ENCODE measurements at places on chromosomes 3 and 15.

DNA sequence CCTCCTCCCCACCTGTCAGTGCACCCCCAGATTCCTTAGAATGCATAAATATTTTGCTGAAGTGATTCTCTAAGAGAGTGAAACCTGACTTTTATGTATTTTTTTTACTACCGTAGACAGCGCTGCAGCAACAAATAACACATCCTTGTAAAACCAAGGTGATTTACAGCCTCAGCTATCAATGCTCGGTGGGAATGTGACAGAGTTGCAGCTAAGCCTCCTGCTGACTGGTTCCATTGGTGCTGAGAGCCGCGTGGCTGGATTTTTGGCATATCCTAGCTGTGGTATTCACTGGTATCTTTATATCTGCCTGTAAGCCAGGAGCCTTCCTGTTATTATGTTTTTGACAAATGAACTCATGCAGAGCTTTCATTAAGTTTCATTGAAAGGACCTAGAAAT, 11.0 kb downstream of the FGD5 start:
- no peak overlapping the region for H3K4me3 ChIP-seq
- no peak for DNase-seq
- no peak overlapping the region for H3K27ac ChIP-seq
- H3K4me1 ChIP-seq, result no peaks in the 10 kb centered on the region

DNA sequence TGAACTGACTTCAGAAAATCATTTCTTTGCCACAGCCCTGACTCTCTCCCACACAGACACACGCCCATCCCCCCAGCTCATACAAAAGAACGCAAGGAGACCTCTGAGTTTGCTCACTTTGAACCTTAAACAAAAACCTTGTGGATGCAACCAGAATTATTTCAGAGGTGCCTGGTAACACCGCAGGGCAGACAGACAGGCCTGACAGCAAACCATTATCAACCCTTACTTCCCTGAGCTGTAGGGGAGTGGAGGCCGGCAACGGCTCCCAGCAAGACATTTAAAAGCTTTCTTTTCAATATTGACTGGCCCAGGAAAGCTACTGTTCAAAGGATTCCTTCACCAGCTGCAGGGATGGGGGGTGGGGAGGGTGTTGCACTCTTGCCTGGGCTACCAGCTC, 2.0 kb upstream of the EFCC1 start:
- no peak for DNase-seq
- no peak overlapping the region for H3K27ac ChIP-seq
- H3K27me3 ChIP-seq, result peaks cover 18% of the 10 kb centered on the region
- no peaks in the 10 kb centered on the region for H3K4me1 ChIP-seq
- H3K36me3 ChIP-seq, result no peaks in the 10 kb centered on the region

DNA sequence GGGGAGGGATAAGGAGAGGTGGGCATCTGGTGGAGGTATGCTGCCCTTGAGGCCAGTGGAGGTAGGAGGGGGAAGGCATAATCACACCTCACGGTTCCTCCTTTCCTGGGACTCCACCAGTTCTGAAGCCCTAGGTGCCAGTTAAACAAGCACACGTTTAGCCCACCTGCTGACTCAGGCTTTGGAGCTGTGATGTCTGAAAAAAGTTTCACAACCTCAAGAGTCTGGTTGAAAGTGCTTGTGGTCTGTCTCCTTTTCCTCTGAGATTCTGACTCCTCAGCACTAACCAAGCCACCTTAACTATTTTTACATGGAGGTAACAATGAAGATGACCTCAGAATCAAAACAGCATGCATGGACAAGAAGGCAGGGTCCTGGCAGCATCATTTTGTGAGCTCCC, 23.0 kb downstream of the HPS3 start:
- H3K27me3 ChIP-seq, result no peaks in the 10 kb centered on the region
- no peak overlapping the region for H3K4me3 ChIP-seq
- DNase-seq, result no peak
- peaks cover 2% of the 10 kb centered on the region for H3K4me1 ChIP-seq
- H3K27ac ChIP-seq, result no peak overlapping the region
- peaks cover 14% of the 10 kb centered on the region for H3K36me3 ChIP-seq

DNA sequence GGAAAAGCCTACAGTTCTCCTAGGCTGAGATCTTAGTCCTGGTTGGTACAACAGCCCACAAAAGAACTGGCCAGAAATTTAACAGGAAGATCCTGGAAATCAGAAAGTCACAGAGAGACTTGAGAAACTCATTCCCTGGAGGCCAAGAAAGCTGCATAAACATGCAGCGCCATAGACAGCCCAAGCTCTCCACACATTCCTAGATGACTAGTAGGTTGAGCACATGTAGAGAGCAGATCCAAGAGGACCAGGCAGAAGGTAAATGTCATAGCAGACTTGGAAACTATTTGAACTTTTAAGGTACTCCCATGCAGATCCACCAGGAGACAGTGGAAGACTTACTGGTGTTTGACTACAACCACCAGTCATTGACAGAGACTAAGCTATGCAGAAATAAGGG, 18.4 kb downstream of the KBTBD12 start:
- H3K4me3 ChIP-seq, result no peak overlapping the region
- H3K4me1 ChIP-seq, result no peaks in the 10 kb centered on the region
- H3K27ac ChIP-seq, result no peak overlapping the region

DNA sequence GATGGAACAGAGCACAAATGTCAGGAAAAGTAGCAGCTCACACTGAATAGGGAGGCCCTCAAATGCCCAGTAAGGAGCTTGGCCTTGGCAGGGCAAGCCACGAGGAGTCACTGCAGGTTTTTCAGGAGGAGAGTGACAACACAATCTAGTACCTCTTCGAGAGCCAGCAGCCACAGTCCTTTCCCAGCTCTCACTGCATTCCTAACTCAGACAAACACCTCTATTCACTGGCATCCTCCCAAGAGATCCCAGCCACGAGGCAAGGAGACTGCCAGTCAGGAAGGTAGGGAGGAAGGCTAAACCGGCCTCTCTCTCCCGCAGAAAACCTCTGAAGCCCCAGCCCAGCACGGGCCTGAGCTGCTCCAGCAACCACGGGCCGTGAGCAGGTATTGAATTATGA, 146.0 kb upstream of the SMAD3 start:
- no peak overlapping the region for H3K4me3 ChIP-seq
- no peaks in the 10 kb centered on the region for H3K27me3 ChIP-seq
- H3K27ac ChIP-seq, result no peak overlapping the region
- no peak for DNase-seq
- H3K36me3 ChIP-seq, result no peaks in the 10 kb centered on the region

DNA sequence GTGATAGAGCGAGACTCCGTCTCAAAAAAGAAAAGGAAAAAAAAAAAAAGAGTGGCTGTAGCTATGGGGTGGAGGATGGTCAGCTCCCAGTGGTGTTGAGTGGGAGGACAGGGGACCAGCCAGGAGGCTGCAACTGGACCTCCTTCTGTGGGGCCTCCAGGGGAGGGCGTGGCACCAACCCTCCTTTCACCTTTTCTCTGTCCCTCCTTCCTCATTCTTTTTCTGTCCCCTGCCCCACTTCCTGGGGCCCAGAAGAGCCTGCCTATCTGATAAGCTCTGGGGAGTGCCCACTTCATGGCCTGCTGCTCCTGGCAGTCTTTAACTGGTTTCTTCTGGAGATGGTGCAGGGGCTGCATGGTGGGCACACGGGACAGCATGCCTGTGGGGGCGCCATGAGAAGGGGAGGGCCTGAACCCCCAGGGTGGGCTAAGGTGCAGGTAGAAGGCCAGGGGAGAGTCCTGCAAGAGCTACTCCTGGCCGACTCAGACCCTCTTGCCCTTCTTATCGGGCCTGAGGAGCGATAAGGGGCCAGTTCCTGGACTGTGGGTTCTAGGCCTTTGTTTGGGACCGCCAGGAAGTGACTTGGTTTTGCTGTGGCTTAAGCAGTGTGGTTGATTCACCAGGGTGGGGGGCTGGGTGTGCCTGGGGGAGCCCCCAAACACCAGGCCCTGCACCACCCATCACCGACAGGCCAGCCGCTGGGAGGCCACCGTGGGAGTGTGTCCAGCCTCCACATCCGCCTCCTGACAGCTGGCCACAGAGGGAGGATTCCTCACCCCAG, 49.4 kb upstream of the FLNB start:
- H3K4me1 ChIP-seq, result no peaks in the 10 kb centered on the region
- peak; percentile 46 for DNase-seq
- H3K4me3 ChIP-seq, result no peak overlapping the region
- H3K36me3 ChIP-seq, result no peaks in the 10 kb centered on the region

DNA sequence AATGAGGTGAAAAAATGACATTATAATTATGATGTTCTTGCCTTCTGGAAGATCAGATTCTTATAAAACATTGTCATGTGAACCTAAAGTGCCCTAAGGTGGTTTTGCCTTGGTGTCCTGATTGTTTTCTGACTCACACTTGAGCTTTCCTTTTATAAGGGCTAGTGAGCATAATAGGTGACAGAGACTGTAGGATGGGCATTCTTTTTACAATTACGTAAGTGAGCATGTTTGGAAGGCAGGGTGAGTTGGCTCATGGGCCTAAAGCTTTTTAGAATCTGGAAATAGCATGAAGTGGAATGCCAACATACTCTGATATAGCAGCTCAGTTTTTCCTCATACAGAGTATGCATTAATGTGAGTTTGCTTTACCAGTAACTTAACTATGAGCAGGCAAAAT, 41.2 kb downstream of the CRYBG3 start:
- DNase-seq, result no peak
- no peak overlapping the region for H3K4me3 ChIP-seq
- no peak overlapping the region for H3K27ac ChIP-seq
- no peaks in the 10 kb centered on the region for H3K36me3 ChIP-seq

DNA sequence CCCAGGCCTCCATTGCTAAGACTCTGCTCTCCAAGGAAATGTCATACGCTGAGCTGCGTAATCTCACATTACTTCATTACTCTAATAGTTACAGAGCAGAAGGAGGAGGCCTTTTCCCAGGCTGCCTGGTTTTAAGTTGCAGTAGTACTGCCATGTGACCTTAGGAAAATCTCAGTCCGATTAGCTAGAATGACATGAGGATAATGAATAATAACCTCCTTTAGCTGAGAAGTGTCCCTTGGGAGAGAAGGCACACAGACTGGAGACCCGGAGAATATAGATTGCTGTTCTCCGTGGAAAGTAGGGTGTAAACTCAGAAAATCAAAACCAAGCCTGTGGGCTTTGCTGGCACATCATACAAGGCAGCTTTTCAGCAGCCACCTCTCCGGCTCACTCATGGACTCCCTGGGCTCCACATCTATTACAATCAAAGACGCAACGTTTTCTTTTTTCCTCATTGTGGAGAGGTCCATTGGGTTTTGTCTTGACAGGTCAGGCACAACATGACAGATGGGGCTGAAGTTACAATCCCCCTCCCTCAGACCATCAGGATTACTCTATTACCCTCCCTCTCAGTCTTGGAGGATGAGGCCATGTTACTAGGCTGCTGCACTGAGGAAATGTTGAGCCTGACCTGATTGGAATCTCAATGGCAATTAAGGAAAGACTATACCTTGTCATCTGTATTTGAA, 134.8 kb upstream of the MB21D2 start:
- no peaks in the 10 kb centered on the region for H3K4me1 ChIP-seq
- no peaks in the 10 kb centered on the region for H3K36me3 ChIP-seq
- H3K27me3 ChIP-seq, result no peaks in the 10 kb centered on the region
- H3K27ac ChIP-seq, result no peak overlapping the region
- no peak for DNase-seq

DNA sequence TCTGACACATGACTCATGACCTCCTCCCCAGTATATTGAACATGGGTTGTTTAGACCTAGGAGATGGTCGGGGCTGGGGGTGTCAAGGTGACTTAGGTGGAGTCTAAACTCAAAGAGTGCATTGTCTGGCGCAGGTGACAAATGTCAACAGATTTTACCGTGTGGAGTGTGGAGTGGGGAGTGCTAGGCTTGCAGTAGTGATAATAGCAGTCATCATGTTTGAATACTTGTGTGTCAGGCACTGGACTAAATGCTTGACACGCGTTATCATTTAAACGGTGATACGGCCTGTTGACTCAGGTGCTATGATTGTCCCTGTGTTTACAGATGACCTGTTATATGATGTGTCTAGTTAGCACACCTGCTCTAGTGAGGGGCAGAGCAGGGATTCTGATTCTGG, 30.8 kb downstream of the MUC20 start:
- H3K27ac ChIP-seq, result no peak overlapping the region
- H3K4me1 ChIP-seq, result no peaks in the 10 kb centered on the region
- no peaks in the 10 kb centered on the region for H3K36me3 ChIP-seq
- H3K4me3 ChIP-seq, result no peak overlapping the region
- no peaks in the 10 kb centered on the region for H3K27me3 ChIP-seq

- no peaks in the 10 kb centered on the region for H3K27me3 ChIP-seq
- H3K27ac ChIP-seq, result no peak overlapping the region
- H3K36me3 ChIP-seq, result no peaks in the 10 kb centered on the region
- DNase-seq, result no peak
- H3K4me3 ChIP-seq, result no peak overlapping the region
- no peaks in the 10 kb centered on the region for H3K4me1 ChIP-seq
Measured at GRCh38 chr3:175215833-175216232, 356.7 kb downstream of the NAALADL2 start.

- no peaks in the 10 kb centered on the region for H3K4me1 ChIP-seq
- no peak overlapping the region for H3K27ac ChIP-seq
Measured at GRCh38 chr15:62933386-62933785, 109.2 kb upstream of the TPM1 start.

DNA sequence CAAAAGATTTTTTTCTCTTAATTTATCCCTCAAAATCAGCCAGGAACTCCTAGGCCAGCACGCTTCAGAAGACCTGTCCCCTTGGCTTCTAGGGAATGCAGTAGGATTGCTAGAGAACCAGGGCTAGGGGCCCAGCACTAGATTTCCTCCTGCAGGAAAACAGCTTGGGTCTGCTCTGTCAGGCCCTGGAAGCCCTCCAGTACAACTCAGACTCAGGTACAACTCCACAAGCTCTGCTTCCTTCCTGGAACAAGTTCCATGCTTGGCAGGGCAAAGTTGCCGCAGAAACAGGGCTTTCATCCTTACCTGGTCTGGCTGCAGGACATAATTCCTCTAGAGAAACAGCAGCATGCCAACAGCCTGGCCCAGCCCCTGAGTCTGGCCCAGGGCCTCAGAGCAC, 96.1 kb upstream of the CTNNB1 start:
- no peaks in the 10 kb centered on the region for H3K36me3 ChIP-seq
- no peaks in the 10 kb centered on the region for H3K27me3 ChIP-seq
- H3K4me3 ChIP-seq, result no peak overlapping the region
- no peaks in the 10 kb centered on the region for H3K4me1 ChIP-seq

- no peak for DNase-seq
- no peak overlapping the region for H3K4me3 ChIP-seq
- H3K27me3 ChIP-seq, result no peaks in the 10 kb centered on the region
- H3K36me3 ChIP-seq, result peaks cover 10% of the 10 kb centered on the region
- no peaks in the 10 kb centered on the region for H3K4me1 ChIP-seq
Measured at GRCh38 chr3:172355836-172356235, 92.4 kb downstream of the GHSR start.

DNA sequence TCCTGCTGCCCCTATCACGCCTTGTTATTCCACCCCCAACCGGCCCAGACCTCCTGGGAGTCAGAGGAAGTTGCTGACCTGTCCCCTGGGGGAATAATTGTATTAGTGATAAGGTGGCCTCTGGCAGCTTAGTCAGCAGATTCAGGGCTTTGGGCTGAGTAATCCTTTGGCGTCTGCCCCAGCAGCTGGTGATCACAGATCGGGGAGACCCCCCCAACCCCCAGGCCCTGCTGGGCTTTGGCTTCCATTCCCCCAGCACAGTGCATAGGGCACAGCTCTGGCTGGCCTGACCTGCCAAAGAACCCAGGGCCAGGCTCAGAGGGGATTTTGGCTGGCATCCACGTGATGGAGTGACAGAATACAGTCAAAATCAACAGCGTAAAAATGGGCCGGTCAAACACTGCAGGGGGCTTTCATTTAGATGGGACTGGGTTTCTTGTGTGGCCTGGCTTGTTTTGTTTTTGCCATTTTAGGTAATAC, 3.9 kb upstream of the NR2E3 start:
- peaks cover 8% of the 10 kb centered on the region for H3K4me1 ChIP-seq
- H3K27ac ChIP-seq, result no peak overlapping the region
- no peak for DNase-seq

- no peaks in the 10 kb centered on the region for H3K36me3 ChIP-seq
- no peak overlapping the region for H3K27ac ChIP-seq
- no peaks in the 10 kb centered on the region for H3K27me3 ChIP-seq
Measured at GRCh38 chr3:185900228-185900627, 37.6 kb downstream of the TRA2B start.
